ENCODE measurements at places on chromosomes 5 and 9.

- DNase-seq, result no peak
Measured at GRCh38 chr5:28975508-28975907, 1937.1 kb upstream of the CDH9 start.

DNA sequence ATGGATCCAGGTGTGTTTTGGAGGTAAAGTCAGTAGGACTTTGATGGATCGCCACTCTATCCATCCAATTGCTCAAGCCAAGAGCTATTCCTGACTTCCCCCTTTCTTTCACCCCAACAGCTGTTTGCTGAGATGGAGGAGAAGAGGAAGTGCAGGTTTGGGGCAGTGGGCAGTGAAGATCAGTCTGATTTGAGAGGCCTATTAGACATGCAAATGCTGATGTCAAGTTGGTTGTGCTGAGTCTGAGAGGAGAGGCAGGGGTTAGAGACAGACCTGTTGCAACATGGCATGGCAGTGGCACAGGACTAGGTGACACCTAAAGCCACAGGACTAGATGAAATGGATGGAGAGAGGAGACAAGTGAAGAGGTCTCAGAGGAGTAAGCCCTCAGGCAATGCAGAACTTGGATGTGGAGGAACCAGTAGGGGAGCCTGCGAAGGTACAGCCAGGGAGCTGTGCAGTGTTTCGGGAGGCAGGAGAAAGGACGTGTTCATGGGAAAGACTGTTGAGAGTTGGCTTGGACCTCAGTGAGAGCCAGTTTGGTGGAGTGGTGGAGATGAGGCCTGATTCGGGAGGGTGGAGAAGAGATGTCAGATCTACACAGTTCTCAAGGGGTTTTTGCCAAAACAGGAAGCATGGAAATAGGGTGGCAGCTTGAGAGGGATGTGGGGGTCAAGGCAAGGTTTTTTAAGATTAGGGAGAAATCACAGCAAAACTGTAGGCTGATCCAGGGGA is 175.0 kb downstream of the MACROH2A1 start:
- no peak for DNase-seq

GRCh38 chr9:89439571-89439970 is 58.3 kb downstream of the SEMA4D start:
- no peak for DNase-seq

DNA sequence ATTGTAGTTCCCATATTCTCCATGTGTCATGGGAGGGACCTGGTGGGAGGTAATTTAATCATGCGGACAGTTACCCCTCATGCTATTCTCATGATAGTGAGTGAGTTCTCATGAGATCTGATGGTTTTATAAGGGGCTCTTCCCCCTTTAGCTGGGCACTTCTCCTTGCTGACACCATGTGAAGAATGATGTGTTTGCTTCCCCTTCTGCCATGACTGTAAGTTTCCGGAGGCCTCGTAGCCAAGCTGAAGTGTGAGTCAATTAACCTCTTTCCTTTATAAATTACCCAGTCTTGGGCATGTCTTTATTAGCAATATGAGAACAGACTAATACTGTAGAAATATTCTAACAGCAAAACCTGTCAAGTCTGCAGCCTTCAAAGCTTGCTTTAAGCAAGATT is 293.2 kb downstream of the CTNND2 start:
- DNase-seq, result no peak

- no peak for DNase-seq
Measured at GRCh38 chr5:77083088-77083487, 4.0 kb downstream of the ZBED3 start.

DNA sequence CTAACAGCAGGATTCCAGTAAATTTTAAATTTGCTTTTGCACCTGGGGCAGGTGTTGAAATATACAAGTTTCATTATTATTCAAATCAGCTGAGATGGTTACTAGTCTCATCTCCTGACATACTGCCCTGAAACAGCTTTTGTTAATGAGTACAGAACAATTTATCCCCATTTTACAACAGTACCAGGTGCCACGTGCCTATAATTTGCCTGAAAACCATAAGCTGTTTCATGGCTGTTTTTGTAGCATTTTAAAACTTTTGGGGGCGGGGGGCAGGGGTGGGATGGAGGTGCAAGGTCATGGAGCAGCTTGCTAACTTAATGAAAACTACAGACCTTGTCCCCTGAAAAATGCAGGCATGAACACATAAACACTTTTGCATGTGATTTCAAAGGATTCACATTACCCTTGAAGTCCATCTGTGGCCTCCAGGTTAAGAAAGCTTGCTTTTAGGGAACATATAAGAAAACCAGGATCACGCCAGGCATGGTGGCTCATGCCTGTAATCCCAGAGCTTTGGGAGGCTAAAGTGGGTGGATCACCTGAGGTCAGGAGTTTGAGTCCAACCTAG is 42.1 kb downstream of the TIMD4 start:
- no peak for DNase-seq

GRCh38 chr9:31078175-31078574 is 1306.3 kb upstream of the ACO1 start:
- DNase-seq, result no peak

GRCh38 chr9:18822850-18823249 is 210.2 kb downstream of the SAXO1 start:
- no peak for DNase-seq

DNA sequence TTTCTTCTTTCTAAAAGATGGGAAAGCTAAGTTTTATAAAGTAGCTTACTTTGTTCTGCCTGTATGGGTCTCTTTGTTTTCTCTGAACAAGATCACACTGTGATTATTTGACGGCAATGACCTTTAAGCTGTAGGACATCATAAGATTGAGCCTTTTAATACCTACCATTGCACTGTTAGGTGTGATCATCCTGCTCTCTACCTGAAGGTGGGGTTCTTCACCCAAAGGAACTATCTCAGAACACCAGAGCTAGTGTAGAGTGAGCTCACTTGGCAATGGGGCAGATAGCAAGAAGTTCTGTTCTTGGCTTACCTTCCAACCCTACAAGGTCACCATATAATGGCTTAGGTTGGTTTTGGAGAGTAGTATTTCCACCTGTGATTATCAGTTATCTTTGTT is 200.2 kb downstream of the SPATA31D1 start:
- DNase-seq, result no peak

GRCh38 chr9:8733131-8733954 is 933.8 kb upstream of the DMAC1 start:
- DNase-seq, result peak; percentile 59

DNA sequence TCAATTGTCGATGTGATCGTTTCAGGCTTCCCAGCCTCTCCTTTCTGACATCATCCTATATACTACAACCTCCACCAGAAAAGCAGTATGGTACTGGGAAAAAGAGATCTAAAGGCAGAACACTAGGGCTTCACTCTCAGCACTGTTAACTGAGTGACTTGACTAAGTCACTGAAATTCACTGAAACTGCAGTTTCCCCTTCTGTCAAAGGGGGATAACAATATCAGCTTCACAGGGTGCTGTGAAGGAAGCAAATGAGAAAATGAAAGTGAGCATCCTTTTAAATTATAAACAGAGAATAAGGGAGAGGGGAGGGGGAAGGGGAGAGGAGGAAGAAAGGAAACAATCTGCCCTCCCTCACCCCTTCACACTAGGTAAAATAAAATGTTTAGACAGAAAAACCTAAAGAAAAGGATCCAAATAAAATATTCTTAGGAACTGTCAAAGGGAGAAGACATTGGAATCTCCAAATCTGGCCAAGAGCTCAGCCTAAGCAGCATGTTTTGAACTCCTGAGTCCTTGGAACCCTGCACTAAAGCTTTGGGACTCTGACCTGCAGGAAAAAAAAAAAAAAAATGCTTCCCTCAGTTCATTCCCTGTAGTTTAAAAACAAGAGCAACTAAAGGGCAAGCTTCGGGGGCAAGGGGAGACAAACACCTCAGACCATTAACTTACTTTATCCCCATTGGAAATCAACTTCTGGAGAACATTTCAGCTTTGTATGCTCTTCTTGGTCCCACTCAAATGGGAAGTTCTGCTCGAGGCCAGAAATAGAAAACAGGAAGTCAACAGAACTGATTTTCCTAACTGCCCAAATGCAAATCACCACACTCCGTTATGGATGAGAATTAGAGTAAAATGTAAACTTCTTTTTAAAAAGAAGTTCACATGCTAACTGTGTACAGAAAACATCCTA is 178.3 kb downstream of the DEPDC1B start:
- DNase-seq, result no peak
